Breast epithelium (tissue), 4 donors: ENCODE measurements at places on chromosomes 12 and 14.

GRCh38 chr12:128245121-128245520 lies 21.8 kb upstream of the TMEM132C start:
- H3K36me3 ChIP-seq: no peaks in the 10 kb centered on the region
- no peaks in the 10 kb centered on the region for H3K27me3 ChIP-seq
- H3K4me1 ChIP-seq: no peaks in the 10 kb centered on the region
- DNase-seq: no peak

DNA sequence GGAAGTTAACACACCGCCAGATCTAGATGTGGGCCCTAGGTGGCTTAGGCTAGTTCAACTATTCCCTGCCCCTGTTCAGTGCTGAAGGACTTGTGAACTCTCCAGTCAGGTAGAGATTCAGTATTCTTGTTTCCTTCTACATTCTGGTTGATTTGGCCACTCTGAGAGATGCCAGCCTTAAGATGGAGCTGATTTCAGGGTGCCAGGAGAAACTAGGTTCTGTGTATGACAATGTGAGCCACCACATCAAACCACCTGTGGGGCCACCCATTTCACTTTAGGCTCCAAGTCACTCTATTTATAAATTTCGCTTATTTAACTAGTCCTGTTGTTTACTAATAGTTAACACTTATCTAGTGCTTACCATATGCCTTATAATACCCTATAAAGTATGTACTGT lies 26.0 kb downstream of the FRMD6 start:
- H3K27ac ChIP-seq: peak overlapping the region; percentile 70
- peak overlapping the region; percentile 30 for H3K4me3 ChIP-seq
- no peaks in the 10 kb centered on the region for H3K27me3 ChIP-seq
- DNase-seq: no peak
- H3K36me3 ChIP-seq: no peaks in the 10 kb centered on the region

DNA sequence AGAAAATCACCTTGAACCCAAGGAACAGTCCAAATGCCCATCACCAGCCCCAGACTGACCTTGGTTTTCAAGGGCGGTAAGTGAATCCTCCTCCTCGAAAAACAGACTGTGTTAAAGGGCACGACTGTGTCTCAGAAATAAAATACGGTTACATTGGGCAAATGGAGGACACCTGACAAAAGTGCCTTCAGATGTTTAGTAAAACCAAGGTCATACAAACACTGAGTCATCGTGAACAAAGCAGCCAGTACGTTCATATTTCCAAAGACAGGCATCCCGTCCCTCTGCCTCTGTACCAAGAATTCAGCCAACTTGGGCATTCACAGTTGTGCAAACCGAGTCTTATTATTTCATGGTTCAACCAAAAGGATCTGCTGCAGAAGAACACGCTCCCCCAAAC lies 25.9 kb downstream of the FOXN3 start:
- no peak for DNase-seq
- no peaks in the 10 kb centered on the region for H3K4me1 ChIP-seq
- H3K27me3 ChIP-seq: no peaks in the 10 kb centered on the region
- H3K36me3 ChIP-seq: no peaks in the 10 kb centered on the region
- no peak overlapping the region for H3K27ac ChIP-seq
- no peak overlapping the region for H3K4me3 ChIP-seq

GRCh38 chr14:22773162-22774010 lies 6.9 kb downstream of the OXA1L start:
- no peak overlapping the region for H3K27ac ChIP-seq
- peaks cover 15% of the 10 kb centered on the region for H3K36me3 ChIP-seq
- no peak for DNase-seq
- H3K27me3 ChIP-seq: no peaks in the 10 kb centered on the region
- H3K4me1 ChIP-seq: no peaks in the 10 kb centered on the region

- H3K4me3 ChIP-seq: no peak overlapping the region
- no peaks in the 10 kb centered on the region for H3K36me3 ChIP-seq
- H3K27ac ChIP-seq: no peak overlapping the region
- no peaks in the 10 kb centered on the region for H3K4me1 ChIP-seq
Observed at GRCh38 chr14:105902131-105902898, 375.9 kb downstream of the TMEM121 start.

- H3K4me1 ChIP-seq: no peaks in the 10 kb centered on the region
- DNase-seq: no peak
- H3K4me3 ChIP-seq: no peak overlapping the region
- H3K27me3 ChIP-seq: no peaks in the 10 kb centered on the region
Observed at GRCh38 chr14:89418976-89419375, 1.9 kb upstream of the FOXN3 start.

- H3K27me3 ChIP-seq: peaks cover 27% of the 10 kb centered on the region
- H3K4me1 ChIP-seq: no peaks in the 10 kb centered on the region
- no peaks in the 10 kb centered on the region for H3K36me3 ChIP-seq
- no peak overlapping the region for H3K27ac ChIP-seq
Observed at GRCh38 chr14:97120611-97121031, 323.4 kb downstream of the VRK1 start.

GRCh38 chr14:23259426-23259825 lies 21.7 kb downstream of the RNF212B start:
- H3K36me3 ChIP-seq: no peaks in the 10 kb centered on the region
- no peaks in the 10 kb centered on the region for H3K4me1 ChIP-seq
- H3K27me3 ChIP-seq: no peaks in the 10 kb centered on the region
- no peak overlapping the region for H3K27ac ChIP-seq
- no peak overlapping the region for H3K4me3 ChIP-seq
- no peak for DNase-seq

DNA sequence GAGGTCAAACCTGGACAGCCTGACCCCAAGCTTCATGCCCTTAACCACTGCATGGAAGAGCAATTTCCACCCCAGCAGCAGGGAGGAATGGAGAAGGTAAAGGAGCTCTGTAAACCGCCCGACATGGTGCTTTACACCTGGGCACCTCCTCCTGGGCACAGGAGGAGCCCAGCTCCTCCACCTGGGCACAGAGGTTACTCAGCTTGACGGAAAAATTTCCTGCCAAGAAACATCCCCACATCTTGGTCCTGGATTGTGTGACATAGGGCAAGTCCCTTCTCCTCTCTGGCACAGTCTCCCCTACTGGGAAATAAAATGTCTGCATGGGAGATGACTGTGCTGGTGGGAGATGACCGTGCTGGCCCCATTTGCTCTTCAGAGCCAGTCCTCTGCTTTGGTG lies 40.8 kb downstream of the TTC7B start:
- no peak overlapping the region for H3K27ac ChIP-seq
- no peak overlapping the region for H3K4me3 ChIP-seq
- no peaks in the 10 kb centered on the region for H3K4me1 ChIP-seq
- no peaks in the 10 kb centered on the region for H3K27me3 ChIP-seq
- H3K36me3 ChIP-seq: no peaks in the 10 kb centered on the region
- DNase-seq: no peak

GRCh38 chr12:114508529-114509129 lies 102.7 kb upstream of the TBX5 start:
- no peaks in the 10 kb centered on the region for H3K4me1 ChIP-seq
- no peak overlapping the region for H3K4me3 ChIP-seq
- no peak overlapping the region for H3K27ac ChIP-seq
- no peaks in the 10 kb centered on the region for H3K27me3 ChIP-seq
- no peaks in the 10 kb centered on the region for H3K36me3 ChIP-seq

GRCh38 chr14:25488961-25489360 lies 439.0 kb upstream of the STXBP6 start:
- no peaks in the 10 kb centered on the region for H3K4me1 ChIP-seq
- no peak overlapping the region for H3K4me3 ChIP-seq
- no peak overlapping the region for H3K27ac ChIP-seq
- H3K27me3 ChIP-seq: no peaks in the 10 kb centered on the region
- no peaks in the 10 kb centered on the region for H3K36me3 ChIP-seq

- no peaks in the 10 kb centered on the region for H3K27me3 ChIP-seq
- DNase-seq: no peak
- H3K4me1 ChIP-seq: peaks cover 3% of the 10 kb centered on the region
- peak overlapping the region; percentile 80 for H3K4me3 ChIP-seq
Observed at GRCh38 chr12:56129942-56130495, 2.0 kb downstream of the ESYT1 start.

- no peaks in the 10 kb centered on the region for H3K4me1 ChIP-seq
- no peaks in the 10 kb centered on the region for H3K27me3 ChIP-seq
- no peak overlapping the region for H3K27ac ChIP-seq
- no peak overlapping the region for H3K4me3 ChIP-seq
- DNase-seq: no peak
Observed at GRCh38 chr14:36339816-36340215, 19.4 kb upstream of the MBIP start.

GRCh38 chr12:7042842-7043241 lies 17.7 kb upstream of the C1S start:
- H3K27ac ChIP-seq: no peak overlapping the region
- no peaks in the 10 kb centered on the region for H3K4me1 ChIP-seq
- H3K4me3 ChIP-seq: no peak overlapping the region
- no peaks in the 10 kb centered on the region for H3K27me3 ChIP-seq
- no peak for DNase-seq
- H3K36me3 ChIP-seq: no peaks in the 10 kb centered on the region

- H3K4me1 ChIP-seq: no peaks in the 10 kb centered on the region
- no peaks in the 10 kb centered on the region for H3K36me3 ChIP-seq
- H3K4me3 ChIP-seq: no peak overlapping the region
- H3K27ac ChIP-seq: no peak overlapping the region
- no peaks in the 10 kb centered on the region for H3K27me3 ChIP-seq
Observed at GRCh38 chr12:104575442-104576186, 118.9 kb downstream of the CHST11 start.

GRCh38 chr14:100885617-100886016 lies 17.9 kb downstream of the RTL1 start:
- H3K36me3 ChIP-seq: no peaks in the 10 kb centered on the region
- no peaks in the 10 kb centered on the region for H3K4me1 ChIP-seq
- no peak overlapping the region for H3K27ac ChIP-seq
- H3K4me3 ChIP-seq: no peak overlapping the region

DNA sequence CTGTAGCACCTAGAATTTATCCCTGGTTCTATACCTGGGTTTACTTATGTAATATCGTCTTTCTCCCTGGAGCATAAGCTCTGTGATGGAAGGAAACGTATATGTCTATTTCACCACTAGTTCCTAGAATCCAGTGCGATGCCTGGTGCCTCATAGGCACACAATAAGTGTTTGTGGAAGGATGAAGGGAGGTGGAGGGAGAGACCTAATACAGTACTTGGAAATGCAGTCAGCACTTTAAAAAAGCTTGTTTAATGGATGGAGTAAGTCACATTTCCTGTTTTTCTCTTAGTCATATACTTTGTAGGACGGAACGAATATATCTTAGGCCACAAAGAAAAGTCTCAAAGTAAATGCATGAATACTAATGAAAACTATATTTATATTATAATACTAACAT lies 186.5 kb upstream of the HMGA2 start:
- H3K27ac ChIP-seq: no peak overlapping the region
- no peaks in the 10 kb centered on the region for H3K36me3 ChIP-seq
- H3K4me1 ChIP-seq: no peaks in the 10 kb centered on the region
- no peak for DNase-seq
- no peak overlapping the region for H3K4me3 ChIP-seq

- DNase-seq: no peak
- H3K27me3 ChIP-seq: no peaks in the 10 kb centered on the region
- H3K4me3 ChIP-seq: no peak overlapping the region
Observed at GRCh38 chr14:29461506-29461905, 466.1 kb downstream of the PRKD1 start.

- no peaks in the 10 kb centered on the region for H3K4me1 ChIP-seq
- no peak overlapping the region for H3K27ac ChIP-seq
Observed at GRCh38 chr12:3417113-3417512, 73.9 kb upstream of the PRMT8 start.

DNA sequence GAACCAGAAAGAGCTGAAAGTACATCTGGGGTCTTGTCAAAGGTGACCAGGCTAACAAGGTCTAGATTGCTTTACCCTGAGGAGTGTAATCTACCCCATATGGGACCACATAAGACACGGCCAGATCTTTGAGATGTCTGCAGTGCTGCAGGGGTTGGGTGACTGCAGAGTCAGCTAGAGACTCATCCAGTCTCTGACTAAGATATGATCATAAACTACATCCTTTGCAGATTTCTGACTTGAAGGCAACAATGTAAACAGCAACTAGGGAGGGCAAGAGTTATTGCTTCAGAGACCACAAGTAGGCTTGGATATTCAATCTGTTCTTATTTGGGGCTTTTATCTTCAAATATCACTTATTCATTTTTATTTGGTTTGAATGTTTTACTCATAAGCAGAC lies 1080.5 kb upstream of the FOXG1 start:
- no peak overlapping the region for H3K4me3 ChIP-seq
- no peaks in the 10 kb centered on the region for H3K36me3 ChIP-seq
- no peak overlapping the region for H3K27ac ChIP-seq
- no peak for DNase-seq
- H3K27me3 ChIP-seq: no peaks in the 10 kb centered on the region

GRCh38 chr12:124744659-124745464 lies 118.8 kb downstream of the SCARB1 start:
- no peaks in the 10 kb centered on the region for H3K27me3 ChIP-seq
- H3K4me1 ChIP-seq: peaks cover 17% of the 10 kb centered on the region
- no peaks in the 10 kb centered on the region for H3K36me3 ChIP-seq
- H3K4me3 ChIP-seq: no peak overlapping the region
- H3K27ac ChIP-seq: peak overlapping the region; percentile 87

DNA sequence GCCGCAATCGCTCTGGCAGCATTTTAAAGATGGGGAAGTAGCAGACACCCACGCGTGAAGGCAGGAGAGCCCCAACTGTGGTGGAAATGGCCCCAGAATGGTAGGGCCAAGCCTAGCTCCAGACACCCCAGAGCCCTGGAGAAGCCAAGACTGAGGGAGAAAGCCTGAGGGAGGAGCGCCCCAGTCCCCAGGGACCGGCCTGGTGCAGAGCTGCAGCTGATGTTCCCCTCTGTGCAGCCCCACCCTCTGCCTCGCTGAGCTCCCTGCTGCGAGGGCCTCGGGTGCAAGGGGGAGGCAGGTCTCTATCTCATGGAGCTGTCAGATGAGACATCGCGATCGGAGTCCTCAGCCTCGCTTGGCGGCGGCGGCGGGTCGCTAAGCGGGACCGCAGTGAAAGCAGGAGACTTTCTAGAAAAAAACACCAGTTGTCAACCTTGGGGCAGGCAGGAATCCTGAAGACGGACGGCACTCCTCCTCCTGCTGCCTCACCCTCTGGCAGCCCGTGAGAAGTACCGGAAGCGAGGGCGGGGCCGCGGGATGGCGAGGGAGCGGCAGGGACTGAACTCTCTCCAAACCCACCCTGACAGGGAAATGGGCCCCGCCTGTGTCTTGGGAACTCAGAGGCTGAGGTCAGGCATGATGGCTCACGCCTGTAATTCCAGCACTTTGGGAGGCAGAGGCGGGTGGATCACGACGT lies 6.0 kb downstream of the GAPDH start:
- no peaks in the 10 kb centered on the region for H3K36me3 ChIP-seq
- peaks cover 6% of the 10 kb centered on the region for H3K4me1 ChIP-seq
- DNase-seq: peak; percentile 79

DNA sequence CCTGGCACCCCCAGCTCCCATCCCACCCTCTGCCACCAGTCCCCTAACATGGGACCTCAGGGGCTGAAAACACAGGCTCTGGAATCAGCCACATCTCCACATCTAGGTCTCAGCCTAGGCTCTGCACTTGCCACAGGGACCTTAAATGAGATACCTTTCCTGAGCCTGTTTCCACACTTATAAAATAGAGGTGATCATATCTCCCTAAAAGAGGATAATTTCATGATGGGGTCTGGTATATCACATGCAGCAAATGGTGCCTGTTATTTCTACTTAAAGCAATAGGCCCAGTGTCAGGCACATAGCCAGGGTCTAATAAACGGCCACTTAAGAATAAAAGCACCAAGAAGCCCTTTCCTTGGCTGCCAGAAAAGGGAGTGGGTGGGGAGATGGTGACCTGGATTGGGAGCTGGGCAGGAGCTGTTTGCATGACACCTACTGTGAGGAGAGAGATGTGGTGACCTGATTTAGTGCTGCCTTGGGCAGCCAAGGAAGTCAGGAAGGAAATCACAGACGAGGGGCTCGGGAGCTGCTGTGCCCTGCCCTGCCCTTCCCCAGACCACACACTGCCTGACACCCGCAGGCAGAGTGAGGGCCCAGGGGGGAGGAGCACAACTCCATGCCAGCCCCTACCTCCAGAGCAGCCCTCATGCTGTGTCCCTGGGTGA lies 71.2 kb downstream of the IRF2BPL start:
- H3K4me1 ChIP-seq: peaks cover 22% of the 10 kb centered on the region
- no peaks in the 10 kb centered on the region for H3K36me3 ChIP-seq
- no peak for DNase-seq
- H3K4me3 ChIP-seq: no peak overlapping the region
